Mesenteric fat pad (tissue), 1 donor: ENCODE measurements at places on chromosomes 2 and 18. TPM values are rescaled to one million over a fixed set of nuclear protein-coding genes. Genes with fewer than 3 reads are reported as not detected.

CHRNG gene
- total RNA-seq: not detected

DNAH7 gene
- total RNA-seq: 0.45 TPM

ANKRD39 gene
- total RNA-seq: 10.4 TPM

PLGLB2 gene
- 0.93 TPM for total RNA-seq

TMEM150A gene
- total RNA-seq: 27.7 TPM

ANKRD30B gene
- total RNA-seq: 0.39 TPM

CHN1 gene
- total RNA-seq: 7.0 TPM

ATP6V1B1 gene
- total RNA-seq: 2.4 TPM

PLCL1 gene
- total RNA-seq: 3.6 TPM

FBXO48 gene
- total RNA-seq: 1.5 TPM

CNTNAP5 gene
- total RNA-seq: not detected

CIDEA gene
- total RNA-seq: 138 TPM

RIT2 gene
- total RNA-seq: not detected

ILKAP gene
- 36.4 TPM for total RNA-seq
